T follicular helper cell (primary cell): ENCODE measurements at places on chromosomes 7 and 10.

DNA sequence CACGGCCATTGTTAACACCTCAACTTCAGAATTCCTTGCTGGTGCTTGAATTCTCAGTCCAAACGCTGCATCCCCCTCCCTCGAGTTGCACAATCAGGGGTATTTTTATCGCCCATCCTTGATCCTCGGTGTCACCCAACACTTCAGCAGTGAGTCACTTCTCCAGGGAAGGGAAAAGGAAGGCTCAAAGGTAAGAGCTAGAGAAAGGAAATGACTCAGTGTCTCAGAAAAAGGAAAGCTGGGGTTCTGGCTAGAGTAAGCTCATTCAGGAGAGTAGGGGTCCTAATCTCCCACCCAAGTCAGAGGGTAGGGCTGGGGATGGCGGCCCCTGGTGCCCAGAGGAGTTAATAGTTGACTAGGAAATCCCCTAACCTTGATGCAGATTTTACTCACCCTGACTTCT is 39.8 kb upstream of the TRIM8 start:
- no peak for DNase-seq

- no peak for DNase-seq
Measured at GRCh38 chr10:10956681-10957542, 60.8 kb upstream of the CELF2 start.

DNA sequence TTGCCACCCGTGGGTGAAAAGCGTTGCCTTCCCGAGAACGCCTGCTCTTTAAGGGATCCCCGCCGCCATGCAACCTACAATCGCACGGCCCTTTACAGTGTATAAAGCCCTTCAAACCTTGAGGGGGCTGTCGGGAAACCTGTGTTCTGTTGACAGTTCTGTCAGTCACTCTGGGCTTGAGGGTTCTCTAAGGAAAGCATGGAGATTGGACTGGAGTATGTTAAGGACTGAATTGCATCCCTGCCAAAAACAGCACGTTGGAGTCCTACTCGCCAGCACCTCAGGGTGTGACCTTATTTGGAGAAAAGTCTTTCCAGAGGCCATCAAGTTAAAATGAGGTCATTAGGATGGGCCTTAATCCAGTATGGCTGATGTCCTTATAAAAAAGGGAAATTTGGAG is 70.6 kb downstream of the PFKFB3 start:
- no peak for DNase-seq

DNA sequence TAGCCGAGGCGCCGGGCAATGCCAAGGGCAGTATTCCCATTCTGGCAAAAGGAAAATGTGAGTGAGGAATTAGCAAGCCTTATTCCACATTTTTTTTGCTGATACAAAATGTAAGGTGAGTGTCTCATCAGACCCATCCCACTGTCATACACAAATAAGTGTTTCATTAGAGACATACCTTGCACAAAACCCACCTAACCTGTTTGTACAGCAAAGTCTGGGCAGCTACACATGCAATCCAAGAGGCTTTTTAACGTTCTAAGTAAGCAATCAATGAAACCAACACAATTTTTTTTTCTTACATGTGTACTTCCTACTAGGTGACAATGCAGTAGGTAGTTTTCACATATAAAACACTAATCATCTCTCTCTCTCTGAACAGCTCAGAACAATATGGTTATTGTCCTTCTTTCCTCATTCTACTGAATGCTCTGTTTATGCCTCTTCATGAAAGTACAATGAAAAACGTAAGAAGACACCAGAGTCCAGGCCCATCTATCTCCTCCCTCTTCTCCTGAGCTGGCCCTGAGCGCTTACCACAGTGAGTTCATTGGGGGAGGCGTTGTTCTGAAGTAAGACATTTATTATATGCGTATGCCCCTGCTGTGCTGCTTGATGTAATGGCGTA is 217.2 kb downstream of the ANK3 start:
- DNase-seq: no peak

DNA sequence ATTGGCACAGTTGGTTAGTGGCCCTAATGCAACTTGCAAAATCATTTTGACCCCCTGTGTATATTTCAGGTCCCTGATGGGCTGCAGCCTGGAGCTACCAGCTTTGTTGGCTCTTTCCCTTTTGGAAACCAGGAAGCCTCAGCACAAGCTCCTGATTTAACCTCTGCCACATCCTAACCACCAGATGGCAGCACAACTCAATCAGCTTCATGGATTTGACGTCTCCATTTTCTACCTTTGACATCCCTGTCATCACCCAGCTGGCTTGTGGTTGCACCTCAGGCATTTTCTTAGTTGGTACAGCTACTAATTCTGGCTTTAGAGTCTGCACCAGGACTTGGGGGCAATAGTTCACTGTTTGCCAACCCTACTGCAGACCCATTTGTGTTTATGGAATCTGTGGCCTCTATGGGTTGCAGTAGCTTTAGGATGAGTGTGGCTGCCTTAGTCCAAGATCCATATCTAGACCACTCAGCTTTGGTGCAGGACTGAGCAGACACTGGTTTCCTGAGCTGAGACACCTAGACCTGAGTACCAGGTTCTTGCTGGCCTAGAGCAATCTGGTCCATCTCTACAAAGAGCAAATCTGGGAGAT is 456.2 kb downstream of the REEP3 start:
- no peak for DNase-seq

DNA sequence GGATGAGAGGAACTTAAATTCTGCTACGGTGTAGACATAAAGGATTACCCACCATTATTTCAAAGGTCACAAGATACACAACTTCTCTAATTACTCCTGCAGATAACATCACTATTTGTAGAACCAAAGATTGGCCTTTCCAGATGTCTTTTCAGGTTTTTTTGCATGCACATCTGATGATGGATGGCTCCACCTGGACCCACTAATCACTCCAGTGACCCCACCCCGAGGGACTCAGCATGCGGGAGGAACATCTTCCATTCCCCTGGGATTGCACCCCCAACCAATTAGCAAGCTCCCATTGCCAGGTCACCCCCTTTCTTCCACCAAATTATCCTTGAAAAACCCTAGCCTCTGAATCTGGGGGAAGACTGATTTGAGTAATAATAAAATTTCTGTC is 608.9 kb downstream of the CNTNAP2 start:
- no peak for DNase-seq

GRCh38 chr10:46225597-46225996 is 61.2 kb upstream of the ANTXRL start:
- no peak for DNase-seq

- DNase-seq: no peak
Measured at GRCh38 chr10:35707642-35708425, 65.7 kb upstream of the FZD8 start.

DNA sequence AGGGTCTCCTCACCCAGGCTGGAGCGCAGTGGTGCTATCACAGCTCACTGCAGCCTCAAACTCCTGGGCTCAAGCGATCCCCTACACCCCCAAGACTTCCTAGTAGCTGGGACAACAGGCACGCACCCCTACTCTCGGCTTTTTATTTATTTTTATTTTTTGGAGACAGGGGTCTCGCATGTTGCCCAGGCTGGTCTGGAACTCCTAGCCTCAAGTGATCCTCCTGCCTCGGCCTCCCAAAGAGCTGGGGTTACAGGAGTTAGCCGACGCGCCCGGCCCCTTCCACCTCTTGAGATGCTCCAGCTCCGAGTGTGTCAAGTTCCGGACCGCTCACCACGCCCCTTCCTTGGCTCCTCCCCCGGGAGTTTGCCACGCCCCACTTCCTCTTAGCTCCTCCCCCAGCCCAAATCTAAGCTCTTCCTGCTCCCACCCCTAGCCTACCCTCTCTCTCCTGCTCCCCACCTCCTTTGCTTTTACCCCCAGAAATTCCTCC is 6.3 kb downstream of the NAT16 start:
- DNase-seq: peak; percentile 44

DNA sequence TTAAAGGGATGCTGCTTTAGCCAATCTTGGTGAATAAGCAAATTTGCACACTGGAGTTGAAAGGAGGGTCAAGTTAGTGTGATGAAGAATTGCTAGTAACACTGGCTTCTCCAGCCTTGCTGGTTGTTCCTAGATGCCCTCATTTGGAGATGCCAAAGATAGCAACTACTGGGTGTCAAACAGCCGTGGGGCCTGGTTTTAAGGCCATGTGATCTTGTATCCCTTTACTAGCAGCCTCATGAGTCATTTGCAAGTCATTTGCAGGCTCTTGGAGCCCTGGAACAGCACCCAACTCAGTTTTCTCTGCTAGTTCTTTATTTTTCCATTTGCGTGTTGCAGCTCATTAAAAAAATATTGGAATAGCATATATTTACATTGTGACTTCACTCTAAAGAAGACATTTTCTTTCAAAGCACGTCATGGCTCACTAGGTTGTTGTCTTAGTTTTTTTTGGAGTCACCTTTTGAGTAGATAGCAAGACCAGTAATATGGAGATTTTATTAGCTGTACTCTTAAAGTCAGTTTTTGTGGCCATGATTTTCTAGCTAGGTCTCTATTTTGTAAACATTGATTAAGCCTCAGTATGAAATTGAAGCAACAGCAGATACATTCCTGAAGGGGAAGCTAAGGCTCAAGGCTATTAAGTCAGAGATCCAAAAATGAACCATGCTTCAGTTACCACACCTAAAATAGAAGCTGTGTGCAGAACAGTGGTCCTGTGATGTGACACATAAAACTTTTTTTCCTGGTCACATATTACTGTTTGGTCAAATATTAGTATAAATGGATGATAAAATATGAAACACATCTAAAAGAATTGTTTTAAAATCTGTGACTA is 1.3 kb downstream of the LSMEM1 start:
- DNase-seq: no peak

GRCh38 chr10:5449227-5449626 is 36.9 kb downstream of the NET1 start:
- no peak for DNase-seq

DNA sequence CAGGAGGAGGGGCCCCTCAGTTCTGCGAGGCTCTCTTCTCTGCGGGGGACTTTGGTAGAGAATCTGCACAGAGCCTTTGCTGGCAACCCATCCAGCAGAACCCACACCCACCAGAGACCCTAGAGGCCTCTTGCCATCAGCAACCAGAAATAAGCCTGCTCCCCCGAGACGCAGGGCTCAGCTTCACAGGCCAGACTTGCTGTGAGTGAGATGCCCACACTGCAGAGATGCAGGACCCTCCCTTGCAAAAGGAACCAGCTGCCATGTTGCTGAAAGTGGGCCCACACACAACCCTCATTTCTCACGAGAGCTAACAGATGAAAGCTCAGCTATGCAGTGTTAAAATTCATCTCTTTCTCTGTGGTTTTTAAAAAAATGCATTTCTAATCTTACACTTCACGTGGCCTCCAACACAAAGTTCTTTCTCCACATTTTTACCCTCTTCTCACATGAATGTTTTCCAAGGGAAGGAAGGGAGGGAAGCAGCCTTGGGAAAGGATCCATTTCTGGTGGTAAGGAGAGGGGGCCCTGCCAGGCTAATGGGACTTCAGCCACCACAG is 171.6 kb downstream of the CCDC3 start:
- no peak for DNase-seq

DNA sequence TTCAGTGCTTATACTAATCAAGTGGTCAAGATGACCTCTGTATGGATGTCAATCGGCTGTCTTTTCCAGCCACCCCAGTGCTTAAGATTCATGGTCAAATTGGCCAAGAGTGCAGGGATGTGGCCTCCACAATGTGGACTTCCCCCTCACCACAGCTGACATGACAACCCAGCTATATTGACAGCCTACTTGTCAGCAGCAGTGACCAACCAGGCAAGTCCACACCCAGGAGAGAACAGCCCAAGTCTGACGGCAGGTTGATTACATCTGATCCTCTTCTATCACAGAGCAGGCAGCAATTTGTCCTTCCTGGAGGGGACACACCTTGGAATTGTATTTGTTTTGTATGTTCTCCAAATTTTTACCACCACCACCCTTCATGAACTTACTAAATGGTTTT is 8.2 kb upstream of the ERVW-1 start:
- DNase-seq: no peak

- no peak for DNase-seq
Measured at GRCh38 chr7:125112850-125113249, 183.2 kb upstream of the POT1 start.

GRCh38 chr10:27911011-27911410 is 87.9 kb downstream of the ODAD2 start:
- no peak for DNase-seq

- DNase-seq: no peak
Measured at GRCh38 chr7:15851201-15851600, 164.7 kb upstream of the MEOX2 start.
